ENCODE measurements at places on chromosomes 2 and 18. TPM values are rescaled to one million over a fixed set of nuclear protein-coding genes. Genes with fewer than 3 reads are reported as not detected.

GRCh38 chr2:232891621-232892071 is 21.6 kb downstream of the SNORC start:
- no peaks in the 10 kb centered on the region for H3K4me1 ChIP-seq
- DNase-seq: no peak
- H3K4me3 ChIP-seq: no peak overlapping the region
- no peaks in the 10 kb centered on the region for H3K27me3 ChIP-seq
- no peaks in the 10 kb centered on the region for H3K36me3 ChIP-seq
- H3K27ac ChIP-seq: no peak overlapping the region

DNA sequence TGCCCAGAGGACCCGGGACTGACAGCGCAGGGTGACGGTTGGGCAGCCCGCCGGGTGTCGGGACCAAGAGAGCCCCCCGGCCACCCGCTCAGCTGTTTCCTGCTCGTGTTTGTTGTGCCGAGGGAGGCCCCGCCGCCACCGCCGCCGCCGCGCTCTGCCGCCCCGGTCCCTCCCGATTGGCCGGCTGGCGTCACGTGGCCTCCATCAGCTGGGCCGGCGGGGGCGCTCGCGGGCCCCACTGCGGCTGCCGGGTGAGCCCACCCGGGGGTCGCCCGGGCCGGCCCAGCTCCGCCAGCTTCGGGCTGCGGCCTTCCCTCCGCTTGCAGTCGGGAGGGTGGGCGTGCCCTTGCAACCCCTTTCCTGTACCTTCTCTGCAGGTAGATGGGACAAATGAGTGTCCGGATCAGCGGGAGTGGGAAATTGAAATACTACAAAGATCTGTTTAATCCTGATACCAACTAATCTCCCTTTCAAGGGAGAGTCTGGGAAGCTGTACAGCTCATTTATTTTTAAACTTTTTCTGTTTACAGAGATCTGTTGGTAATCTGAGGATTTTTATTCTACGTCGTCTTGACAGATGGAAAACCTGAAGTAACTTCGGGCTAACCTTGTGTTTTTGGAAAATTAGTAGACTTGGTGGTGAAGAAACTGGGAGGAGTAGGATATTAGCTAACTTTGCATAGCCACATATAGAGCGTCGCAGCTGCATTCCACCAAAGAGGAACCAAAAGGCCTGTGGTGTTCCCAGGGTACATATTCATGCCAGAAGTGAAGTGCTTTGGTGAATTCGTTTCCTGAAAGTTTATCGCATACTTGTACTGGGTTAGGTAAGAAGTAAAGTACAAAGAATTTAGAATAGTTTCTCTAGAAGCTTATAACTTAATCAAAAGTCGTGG is 1.2 kb downstream of the YPEL5 start:
- DNase-seq: peak; percentile 58
- H3K27me3 ChIP-seq: no peaks in the 10 kb centered on the region
- H3K36me3 ChIP-seq: no peaks in the 10 kb centered on the region
- H3K27ac ChIP-seq: peak overlapping the region; percentile 70

DNA sequence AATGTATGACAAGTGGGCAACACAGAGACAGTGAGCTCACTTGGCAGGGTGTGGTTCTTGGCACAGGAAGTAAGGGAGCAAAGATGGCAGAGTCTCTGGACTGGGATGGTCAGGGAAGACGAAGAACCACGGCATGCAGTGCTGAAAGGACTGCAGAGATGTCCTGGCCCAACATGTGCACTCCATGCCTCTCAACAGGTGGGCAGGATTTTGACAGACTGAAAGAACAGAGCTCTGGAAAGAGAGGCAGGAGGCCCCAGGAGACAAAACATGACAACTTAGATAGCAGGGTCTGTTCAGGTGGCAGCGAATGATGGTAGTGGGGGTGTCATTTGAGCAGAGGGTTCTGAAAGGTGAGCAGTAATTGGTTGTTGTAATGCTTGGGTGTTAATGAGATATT is 180.3 kb downstream of the FHOD3 start:
- H3K4me1 ChIP-seq: no peaks in the 10 kb centered on the region
- no peaks in the 10 kb centered on the region for H3K36me3 ChIP-seq
- DNase-seq: no peak
- H3K27ac ChIP-seq: no peak overlapping the region
- H3K4me3 ChIP-seq: no peak overlapping the region
- no peaks in the 10 kb centered on the region for H3K27me3 ChIP-seq

GRCh38 chr2:218381916-218382366 is at the start of gene SLC11A1:
SLC11A1 (plus strand) TSS chr2:218382273; CDS start chr2:218382369, 96 bp downstream.
- H3K36me3 ChIP-seq: no peaks in the 10 kb centered on the region
- no peak for DNase-seq
- peaks cover 6% of the 10 kb centered on the region for H3K27me3 ChIP-seq
- H3K4me1 ChIP-seq: no peaks in the 10 kb centered on the region
- H3K4me3 ChIP-seq: no peak within 1 kb of the TSS
- no peak within 1 kb of the TSS for H3K27ac ChIP-seq

DNA sequence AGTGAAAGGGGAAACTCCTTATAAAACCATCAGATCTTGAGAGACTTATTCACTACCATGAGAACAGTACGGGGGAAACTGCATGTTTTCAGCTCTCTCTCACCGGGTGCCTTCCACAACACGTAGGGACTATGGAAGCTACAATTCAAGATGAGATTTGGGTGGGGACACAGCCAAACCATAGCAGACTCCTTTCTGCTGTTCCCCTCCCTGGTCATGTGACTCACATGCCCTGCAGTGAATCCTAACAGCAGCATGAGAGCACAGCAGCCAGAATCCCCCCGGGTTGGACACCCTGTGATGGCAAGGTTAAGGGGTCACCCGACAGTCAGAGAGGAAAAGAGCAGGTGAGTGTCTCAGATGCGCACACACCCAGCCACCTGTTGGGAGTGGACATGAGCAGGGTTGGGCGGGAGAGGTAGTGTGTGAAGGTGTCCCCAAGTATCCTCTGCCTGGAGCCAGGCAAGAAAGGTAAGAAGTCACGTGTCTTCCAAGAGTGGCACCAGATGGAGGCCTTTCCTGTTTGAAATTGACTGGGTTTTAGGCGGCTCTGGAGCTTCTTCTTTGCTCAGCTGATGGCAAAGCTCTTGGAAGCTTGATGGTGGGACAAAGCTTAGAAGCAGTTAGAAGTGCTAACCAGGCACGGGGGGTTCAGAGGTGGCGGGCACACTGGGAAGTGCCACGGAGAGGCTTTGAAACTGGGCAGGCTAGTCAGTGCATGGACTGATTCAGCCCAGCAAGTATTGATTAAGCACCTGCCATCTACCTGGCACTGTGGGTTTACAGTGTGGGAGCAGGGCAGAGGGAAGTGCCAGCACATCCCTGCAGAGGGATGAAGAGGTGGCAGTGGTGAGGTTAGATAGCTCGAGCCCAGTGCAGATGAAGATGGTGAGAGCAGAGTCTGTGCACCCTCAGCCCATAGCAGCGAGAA is 68.7 kb downstream of the RHOB start:
- no peaks in the 10 kb centered on the region for H3K36me3 ChIP-seq
- H3K27ac ChIP-seq: peak overlapping the region; percentile 57
- H3K4me3 ChIP-seq: no peak overlapping the region
- DNase-seq: no peak
- peaks cover 13% of the 10 kb centered on the region for H3K4me1 ChIP-seq

GRCh38 chr2:177044671-177045070 is 167.9 kb upstream of the HNRNPA3 start:
- H3K36me3 ChIP-seq: no peaks in the 10 kb centered on the region
- no peak for DNase-seq
- H3K27me3 ChIP-seq: no peaks in the 10 kb centered on the region
- H3K27ac ChIP-seq: no peak overlapping the region

- no peaks in the 10 kb centered on the region for H3K4me1 ChIP-seq
- no peak overlapping the region for H3K27ac ChIP-seq
- no peak for DNase-seq
- no peaks in the 10 kb centered on the region for H3K27me3 ChIP-seq
- no peaks in the 10 kb centered on the region for H3K36me3 ChIP-seq
- no peak overlapping the region for H3K4me3 ChIP-seq
Measured at GRCh38 chr2:134736167-134736880, 17.5 kb upstream of the TMEM163 start.

- no peak overlapping the region for H3K27ac ChIP-seq
- H3K36me3 ChIP-seq: no peaks in the 10 kb centered on the region
- no peaks in the 10 kb centered on the region for H3K4me1 ChIP-seq
- no peak for DNase-seq
- H3K27me3 ChIP-seq: no peaks in the 10 kb centered on the region
Measured at GRCh38 chr18:50170004-50170403, 24.9 kb downstream of the MYO5B start.

GRCh38 chr2:236876642-236877041 is 209.0 kb upstream of the COPS8 start:
- no peaks in the 10 kb centered on the region for H3K27me3 ChIP-seq
- H3K4me3 ChIP-seq: no peak overlapping the region
- DNase-seq: no peak
- no peaks in the 10 kb centered on the region for H3K36me3 ChIP-seq
- H3K27ac ChIP-seq: no peak overlapping the region

DNA sequence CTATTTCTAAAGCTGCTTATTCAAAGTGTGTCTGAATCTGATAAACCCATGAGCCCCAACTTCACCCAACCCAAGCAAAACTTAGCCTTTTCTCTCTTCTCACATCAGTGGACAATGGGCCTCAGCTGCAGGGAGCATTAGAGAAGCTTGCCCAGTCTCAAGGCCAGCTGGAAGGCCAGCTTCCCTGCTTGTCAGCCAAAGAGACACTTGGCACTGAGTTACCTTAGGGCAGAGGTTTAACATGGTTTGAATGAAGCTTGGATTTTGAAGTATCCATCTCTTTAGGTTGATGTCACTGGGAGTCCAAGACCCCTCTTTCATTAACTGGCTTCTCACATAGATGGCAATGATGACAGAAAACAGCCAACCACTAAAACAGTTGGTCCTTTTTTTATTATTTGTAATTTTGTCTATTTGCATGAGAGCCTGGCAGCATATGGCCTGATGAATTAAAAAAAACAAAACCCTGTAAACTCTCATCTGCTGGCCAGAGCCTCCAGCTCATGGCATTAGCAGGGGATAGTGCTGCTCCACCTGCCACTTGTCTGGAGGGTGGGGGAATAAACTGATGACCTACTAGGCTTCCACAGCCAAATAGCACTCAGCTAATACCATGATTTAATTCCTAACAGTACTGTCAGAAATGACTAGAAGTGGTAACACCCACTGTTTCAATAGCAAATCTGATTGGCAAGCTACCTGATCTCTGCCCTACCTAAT is 137.0 kb downstream of the UBE2E3 start:
- DNase-seq: no peak
- H3K27me3 ChIP-seq: no peaks in the 10 kb centered on the region
- H3K4me3 ChIP-seq: no peak overlapping the region
- H3K4me1 ChIP-seq: no peaks in the 10 kb centered on the region
- H3K27ac ChIP-seq: no peak overlapping the region

GRCh38 chr2:180952731-180953336 is 27.6 kb upstream of the UBE2E3 start:
- no peak overlapping the region for H3K27ac ChIP-seq
- H3K4me3 ChIP-seq: no peak overlapping the region
- no peaks in the 10 kb centered on the region for H3K4me1 ChIP-seq
- DNase-seq: no peak

DNA sequence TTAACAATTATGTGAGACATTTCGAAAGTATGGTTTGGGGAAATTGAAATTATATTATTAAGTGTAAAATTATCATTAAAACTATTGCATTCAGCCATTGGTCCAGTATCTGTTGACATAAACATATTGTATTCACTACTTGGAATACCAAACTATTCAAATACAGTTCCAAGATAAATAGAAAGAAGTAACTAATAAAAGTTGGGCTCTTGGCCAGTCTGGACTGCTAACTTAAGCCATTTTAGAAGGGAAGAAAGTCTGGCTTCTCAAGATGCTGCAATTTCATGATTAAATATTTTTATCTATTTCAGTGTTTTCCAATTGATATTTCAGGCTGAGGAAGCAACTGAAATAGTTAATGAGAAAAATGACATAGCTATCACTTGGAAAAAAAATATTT is 109.8 kb upstream of the CHRNA1 start:
- H3K4me3 ChIP-seq: no peak overlapping the region
- H3K4me1 ChIP-seq: peaks cover 2% of the 10 kb centered on the region
- H3K27me3 ChIP-seq: no peaks in the 10 kb centered on the region
- H3K27ac ChIP-seq: no peak overlapping the region

Gene CCDC141
- polyA plus RNA-seq: 0.05 TPM

Gene RAD51AP2
- 0.02 TPM for polyA plus RNA-seq

Gene SH3RF3
- polyA plus RNA-seq: 9.5 TPM

Gene LIMS4
- 0.14 TPM for polyA plus RNA-seq

Gene SLC9A2
- not detected for polyA plus RNA-seq

Gene MYL12A
- polyA plus RNA-seq: 985 TPM

Gene MEP1B
- polyA plus RNA-seq: not detected
